ENCODE measurements at places on chromosomes 2 and 18.
A peak's percentile ranks its signal among the peaks of the same experiment; 100 is the strongest.

- no peak for DNase-seq
These were observed 190.7 kb downstream of the CDCA7 start for GRCh38 chr2:173545364-173545763.

GRCh38 chr2:69600425-69600824 is 43.1 kb downstream of the AAK1 start:
- no peak for DNase-seq

- DNase-seq: no peak
These were observed 604.8 kb upstream of the GYPC start for GRCh38 chr2:126050991-126051736.

DNA sequence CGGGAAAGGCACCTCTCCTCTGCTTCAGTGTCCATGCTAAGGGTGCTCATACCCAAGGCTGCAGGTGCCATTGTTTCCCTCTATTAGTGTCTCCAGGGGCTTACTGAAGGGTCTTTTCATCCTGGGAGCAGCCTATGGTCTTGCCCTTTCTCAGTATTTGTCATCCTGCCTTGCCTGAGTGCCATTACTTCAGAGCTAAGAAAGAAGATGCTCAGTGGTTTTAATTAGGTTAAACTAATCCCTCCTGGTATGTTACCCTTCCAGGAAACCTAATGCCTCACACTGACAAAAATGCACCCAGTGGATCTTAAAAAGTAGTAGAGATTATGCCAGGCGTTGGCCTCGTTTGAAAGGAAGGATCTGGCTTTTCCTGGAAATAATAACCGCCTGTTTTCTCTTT is 151.4 kb downstream of the LRRTM1 start:
- no peak for DNase-seq

- DNase-seq: no peak
These were observed 338.0 kb downstream of the DCC start for GRCh38 chr18:52678034-52678433.

GRCh38 chr2:216362730-216363129 is 9.6 kb downstream of the MARCHF4 start:
- DNase-seq: no peak

DNA sequence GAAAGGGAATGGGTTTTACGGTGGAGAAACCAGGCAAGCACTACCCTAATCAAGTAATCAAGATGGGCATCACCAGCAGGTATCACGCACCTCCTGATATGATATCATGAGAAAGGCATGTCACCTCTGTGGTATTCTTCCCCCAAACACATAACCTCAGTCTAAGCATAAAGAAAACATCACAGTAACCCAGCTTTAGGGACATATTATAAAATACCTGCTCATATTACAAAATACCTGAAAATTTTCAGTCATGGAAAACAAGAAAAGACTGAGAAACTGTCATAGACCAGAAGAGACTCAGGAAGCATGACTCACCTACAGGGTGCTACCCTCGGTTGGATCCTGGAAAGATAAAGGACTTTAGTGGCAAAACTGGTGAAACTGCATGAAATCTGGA is 30.5 kb downstream of the GCKR start:
- DNase-seq: no peak

DNA sequence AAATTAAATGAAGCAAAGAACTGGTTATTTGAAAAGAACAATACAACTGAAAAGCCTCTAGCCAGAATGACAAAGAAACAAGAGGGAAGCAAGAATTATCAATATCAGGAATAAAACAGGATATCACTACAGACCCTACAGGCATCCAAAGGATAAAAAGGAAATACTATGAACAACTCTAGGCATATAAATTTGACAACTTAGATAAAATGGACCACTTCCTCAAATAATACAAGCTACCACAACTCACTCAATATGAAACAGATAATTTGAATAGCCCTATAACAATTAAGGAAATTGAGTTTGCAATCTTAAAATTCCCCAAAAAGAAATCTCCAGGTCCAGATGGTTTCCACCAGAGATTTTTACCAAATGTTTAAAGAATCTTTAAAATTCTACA is 19.8 kb downstream of the RPRD1A start:
- DNase-seq: no peak

- DNase-seq: no peak
These were observed 9.2 kb upstream of the DNPEP start for GRCh38 chr2:219396863-219397457.

GRCh38 chr18:46322411-46322891 is 218.3 kb downstream of the HAUS1 start:
- DNase-seq: no peak

DNA sequence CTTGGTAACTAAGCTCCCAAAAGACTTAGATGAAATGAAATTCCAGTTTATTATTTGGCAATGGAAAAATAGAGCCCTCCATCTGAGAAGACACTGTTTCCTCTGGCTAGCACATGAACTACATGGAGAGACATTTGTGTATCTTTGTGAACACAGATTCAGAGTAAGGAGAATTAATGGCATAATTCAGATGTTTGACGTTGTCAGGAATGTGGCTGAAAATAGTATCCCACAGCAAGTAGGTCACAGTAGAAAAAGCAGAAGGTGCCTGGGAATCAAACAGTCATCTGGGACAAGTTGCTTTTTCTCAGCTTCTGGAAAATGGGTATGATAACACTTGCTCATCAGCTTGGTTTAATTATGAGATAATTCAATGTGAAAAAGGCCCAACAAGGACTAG is 288.6 kb downstream of the PTPRM start:
- DNase-seq: no peak

DNA sequence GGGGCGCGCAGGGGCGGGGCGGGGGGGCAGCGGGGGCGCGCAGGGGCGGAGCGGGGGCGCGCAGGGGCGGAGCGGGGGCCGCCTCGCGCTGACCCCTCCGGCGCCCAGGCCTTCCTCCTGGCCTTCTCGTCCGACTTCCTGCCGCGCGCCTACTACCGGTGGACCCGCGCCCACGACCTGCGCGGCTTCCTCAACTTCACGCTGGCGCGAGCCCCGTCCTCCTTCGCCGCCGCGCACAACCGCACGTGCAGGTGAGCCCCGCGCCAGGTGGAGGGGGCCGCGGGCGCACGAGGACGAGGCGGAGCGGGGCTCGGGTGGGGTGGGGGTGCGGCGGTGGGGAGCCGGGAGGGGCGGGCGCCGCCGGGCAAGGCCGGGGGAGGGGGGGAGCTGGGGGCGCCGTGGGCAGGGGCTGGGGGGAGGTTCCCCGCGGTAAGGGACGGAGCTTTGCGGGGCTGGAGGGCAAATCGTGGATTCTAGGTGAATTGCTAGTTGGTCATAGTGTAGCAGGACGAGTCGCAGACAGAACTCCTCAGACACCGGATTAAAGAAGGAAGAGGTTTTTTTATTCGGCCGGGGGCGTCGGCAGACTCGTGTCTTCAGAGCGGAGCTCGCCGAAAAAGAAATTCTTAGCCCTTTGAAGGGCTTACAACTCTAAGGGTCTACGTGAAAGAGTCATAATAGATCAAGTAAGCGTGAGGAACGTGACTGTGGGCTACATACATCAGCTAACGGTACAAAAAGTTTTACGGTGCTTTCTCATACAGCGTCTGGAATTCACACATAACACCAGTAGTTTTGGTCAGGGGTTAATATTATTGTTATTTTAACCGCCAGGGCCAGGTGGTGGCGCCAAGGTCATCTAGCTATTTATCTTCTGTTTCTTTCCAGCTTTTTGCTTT is 29.9 kb downstream of the ANO7 start:
- DNase-seq: peak; percentile 44

- DNase-seq: no peak
These were observed 1080.2 kb upstream of the NRXN1 start for GRCh38 chr2:52112141-52112540.

GRCh38 chr18:45386041-45386655 is 229.1 kb upstream of the SLC14A2 start:
- no peak for DNase-seq
